Thyroid gland (tissue), 4 donors: ENCODE measurements at places on chromosomes 13 and 19.

DNA sequence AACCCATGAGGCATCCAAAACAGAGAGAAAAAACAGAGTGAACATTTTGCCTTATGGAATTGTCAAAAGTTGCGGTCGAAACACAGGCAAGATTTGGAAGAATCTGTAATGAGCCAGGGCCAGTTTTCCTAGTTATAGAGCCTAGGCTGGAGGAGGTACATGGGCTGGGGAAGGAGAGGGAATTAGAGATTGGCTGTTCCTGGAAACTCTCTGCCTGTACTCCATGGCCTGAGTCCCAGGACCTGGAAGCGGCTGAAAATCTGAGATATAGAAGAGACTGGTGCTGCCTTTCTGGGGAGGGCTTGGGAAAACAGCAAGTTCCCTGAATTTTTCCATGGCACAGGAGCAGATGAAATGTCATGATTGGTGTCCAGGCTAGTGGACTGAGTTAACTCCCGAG is 122.8 kb upstream of the KLF12 start:
- DNase-seq: no peak

DNA sequence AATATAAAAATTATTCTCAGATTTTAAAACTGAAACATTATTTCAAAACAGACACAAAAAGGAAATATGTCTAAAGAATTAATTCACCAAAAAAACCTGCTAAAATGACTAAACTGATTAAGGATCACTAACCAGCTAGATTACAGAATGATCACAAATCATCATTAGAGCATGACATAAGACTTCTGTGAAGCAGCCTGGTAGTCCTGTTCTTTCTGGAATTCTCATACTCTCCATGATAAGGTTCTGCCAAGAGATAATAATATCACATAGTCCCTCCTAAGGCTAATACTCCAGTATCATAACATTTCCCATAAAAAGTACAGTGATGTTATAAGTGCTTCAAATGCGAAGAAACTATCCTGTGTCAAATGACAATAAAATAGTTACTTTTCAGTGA is 1814.9 kb downstream of the SLITRK5 start:
- no peak for DNase-seq

DNA sequence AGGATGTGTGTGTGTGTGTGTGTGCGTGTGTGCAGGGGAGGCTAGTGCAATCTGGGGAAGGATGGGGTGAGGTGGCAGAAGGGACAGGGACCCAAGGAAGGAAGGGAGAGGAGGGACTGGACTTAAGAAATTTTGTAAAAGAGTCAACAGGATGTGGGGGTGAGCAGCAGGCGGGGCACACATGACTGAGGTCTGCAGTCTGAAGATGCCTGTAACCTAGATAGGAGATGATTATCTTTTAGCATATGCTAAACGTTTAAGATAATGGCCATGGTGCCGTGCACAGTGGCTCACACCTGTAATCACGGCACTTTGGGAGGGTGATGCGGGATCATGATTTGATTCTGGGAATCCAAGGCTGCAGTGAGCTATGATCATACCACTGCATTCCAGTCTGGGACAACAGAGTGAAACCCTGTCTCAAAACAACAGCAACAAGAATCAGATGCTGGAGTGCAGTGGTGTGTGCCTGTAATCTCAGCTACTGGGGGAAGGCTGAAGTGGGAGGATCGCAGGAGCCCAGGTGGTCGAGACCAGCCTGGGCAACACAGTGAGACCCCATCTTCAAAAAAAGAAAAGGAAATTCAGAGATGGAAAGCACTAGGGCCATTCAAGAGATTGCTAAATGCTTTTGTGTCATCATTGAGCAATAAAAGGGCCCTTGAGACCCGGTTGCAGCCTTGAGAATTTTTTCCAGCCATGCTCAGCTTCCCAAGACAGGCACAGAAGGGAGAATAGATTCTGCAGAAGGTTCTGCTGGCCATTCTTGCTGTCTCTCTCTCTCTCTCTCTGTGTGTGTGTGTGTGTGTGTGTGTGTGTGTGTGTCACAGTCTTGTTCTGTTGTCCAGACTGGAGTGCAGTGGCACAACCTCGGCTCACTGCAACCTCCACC is 3.8 kb upstream of the ZNF414 start:
- no peak for DNase-seq

DNA sequence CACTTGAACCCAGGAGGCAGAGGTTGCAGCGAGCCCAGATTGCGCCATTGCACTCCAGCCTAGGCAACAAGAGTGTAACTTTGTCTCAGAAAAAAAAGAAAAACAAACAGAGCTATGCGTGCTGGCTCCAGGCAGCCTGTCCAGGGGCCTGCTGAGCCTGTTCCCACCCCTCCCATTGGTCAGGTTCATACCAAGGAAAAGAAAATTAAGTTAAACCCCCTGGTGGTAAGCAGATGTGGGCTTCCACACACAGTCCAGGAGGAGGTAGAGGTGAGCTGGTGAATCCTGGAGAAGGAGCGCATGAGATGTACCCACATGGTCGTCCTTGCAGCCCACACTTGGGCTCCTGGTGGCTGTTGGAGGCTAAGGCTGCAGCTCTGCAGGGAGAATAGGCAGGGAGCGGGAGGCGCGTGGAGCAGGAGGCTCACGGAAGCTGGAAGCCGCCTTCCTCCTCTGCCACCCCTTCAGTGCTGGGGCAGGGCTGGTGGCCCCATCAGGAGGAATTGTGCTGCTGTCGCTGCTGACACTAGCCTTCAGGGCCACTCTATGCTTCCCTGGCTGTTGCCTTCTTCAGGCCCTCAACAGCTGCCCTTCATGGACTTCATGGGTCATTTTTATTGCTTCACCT is 10.5 kb upstream of the CHAMP1 start:
- no peak for DNase-seq

DNA sequence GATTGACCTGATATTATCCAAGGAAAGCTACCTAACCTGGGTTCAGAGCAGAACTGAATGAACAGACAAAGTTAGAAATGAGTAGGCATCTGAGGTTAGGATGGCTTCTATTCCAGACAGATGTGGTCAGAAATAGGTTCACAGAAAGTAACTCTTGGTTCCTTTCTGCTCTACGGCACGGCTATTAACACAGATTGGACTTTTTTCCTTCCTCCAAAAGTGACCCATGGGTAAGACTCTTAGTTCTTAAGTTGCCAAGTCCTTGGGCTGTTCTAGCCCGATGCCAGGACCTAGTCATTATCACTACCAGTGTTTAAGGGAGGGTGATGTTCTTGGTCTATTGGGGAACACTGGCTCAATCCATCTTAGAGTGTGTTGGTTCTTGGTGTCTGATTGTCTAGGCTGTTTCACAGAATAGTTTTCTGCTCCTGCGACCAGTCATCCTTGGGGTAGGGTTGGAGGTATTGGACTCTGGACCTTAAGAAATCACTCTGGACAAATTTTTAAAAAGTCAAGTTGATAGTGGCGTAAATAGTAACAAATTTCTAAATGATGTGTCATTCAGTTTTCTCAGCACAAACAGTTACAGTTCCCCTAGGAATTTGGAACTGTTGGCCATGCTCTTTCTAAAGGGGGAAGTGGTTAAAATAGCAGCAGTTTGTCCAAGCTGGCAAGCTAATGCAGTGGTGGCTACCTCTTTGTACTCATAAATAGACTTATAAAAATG is 60.1 kb upstream of the MYCBP2 start:
- no peak for DNase-seq

DNA sequence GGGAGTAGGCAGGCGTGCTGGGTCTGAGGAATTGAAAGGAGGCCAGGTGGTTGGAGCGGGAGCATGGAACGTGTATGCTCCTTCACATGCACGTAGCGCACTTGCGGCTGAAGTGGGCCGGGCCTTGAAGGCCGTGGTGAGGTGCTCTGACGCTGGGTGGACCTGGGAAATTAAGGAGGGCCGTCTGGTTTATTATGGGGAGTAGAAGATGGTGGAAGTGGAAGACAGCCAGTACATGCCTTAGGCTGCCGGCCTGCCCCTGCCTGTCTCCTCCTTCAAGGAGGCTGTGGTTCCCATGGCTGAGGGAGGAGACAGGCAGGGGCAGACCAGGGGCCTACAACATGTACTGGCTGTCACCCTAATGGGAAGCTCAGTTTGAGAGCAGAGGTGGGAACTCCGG is 23.9 kb downstream of the GATAD2A start:
- DNase-seq: no peak

- DNase-seq: no peak
Observed at GRCh38 chr13:63691474-63691873, 2275.8 kb upstream of the PCDH20 start.

GRCh38 chr13:43238341-43239083 is 215.1 kb downstream of the DNAJC15 start:
- DNase-seq: no peak

GRCh38 chr13:50370303-50370950 is 355.2 kb downstream of the KCNRG start:
- DNase-seq: no peak

- DNase-seq: no peak
Observed at GRCh38 chr13:106473154-106473553, 62.3 kb downstream of the EFNB2 start.

DNA sequence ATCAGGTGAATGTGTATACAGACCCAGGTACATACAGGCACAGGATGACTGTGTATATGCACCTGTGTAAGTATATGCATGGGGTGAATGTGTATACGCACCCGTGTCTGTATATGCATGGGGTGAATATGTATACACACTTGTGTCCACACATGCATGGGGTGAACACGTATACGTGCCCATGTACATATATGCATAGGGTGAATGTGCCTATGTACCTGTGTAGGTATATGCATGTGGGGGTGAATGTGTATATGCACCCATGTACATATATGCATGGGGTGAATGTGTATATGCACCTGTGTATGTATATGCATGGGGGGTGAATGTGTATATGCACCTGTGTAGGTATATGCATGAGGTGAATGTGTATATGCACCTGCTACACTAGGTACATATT is 6.9 kb upstream of the ANGPTL8 start:
- no peak for DNase-seq

- no peak for DNase-seq
Observed at GRCh38 chr13:51241720-51242119, 19.5 kb downstream of the FAM124A start.

- no peak for DNase-seq
Observed at GRCh38 chr13:112205990-112206389, 139.0 kb downstream of the SOX1 start.

- no peak for DNase-seq
Observed at GRCh38 chr13:71798707-71799106, 68.3 kb downstream of the DACH1 start.

DNA sequence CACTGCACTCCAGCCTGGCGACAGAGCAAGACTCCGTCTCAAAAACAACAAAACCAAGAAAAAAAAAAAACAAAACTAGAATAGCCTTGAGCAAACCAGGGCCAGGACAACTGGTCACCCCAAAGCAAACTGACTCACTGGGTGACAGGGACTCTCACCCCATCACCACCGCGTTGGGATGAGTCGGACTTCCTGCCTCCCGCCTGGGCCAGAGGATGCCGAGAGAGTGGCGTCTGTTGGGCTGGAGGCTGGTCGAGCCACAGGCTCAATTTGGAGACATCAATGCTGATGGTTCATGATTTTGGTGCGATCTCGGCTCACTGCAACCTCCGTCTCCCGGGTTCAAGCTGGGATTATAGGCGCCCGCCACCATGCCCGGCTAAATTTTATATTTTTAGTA is 11.6 kb downstream of the TMPRSS9 start:
- no peak for DNase-seq

GRCh38 chr19:11093689-11094238 is 4.5 kb downstream of the LDLR start:
- DNase-seq: no peak

GRCh38 chr19:54164369-54165068 is 5.0 kb upstream of the LENG1 start:
- peak; percentile 62 for DNase-seq

DNA sequence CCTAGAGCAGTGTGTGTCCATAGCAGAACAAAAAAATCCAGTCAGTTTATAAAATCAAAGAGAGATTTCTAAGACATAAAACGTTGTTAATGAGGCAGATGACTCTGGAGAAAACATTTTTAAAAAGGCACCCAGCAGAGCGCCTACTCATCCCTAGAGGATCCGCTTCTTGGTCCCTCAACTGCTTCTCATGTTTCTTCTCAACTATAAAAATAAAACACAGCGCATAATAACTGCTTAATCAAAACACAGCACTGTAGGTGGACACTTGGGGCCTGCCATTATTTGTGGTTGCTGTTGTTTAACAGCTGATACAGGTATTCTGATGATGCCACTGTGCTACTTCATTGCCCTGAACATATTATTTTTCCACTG is 347.9 kb downstream of the FGF9 start:
- DNase-seq: no peak

- peak; percentile 63 for DNase-seq
Observed at GRCh38 chr19:38076337-38076736, 147.7 kb downstream of the DPF1 start.

DNA sequence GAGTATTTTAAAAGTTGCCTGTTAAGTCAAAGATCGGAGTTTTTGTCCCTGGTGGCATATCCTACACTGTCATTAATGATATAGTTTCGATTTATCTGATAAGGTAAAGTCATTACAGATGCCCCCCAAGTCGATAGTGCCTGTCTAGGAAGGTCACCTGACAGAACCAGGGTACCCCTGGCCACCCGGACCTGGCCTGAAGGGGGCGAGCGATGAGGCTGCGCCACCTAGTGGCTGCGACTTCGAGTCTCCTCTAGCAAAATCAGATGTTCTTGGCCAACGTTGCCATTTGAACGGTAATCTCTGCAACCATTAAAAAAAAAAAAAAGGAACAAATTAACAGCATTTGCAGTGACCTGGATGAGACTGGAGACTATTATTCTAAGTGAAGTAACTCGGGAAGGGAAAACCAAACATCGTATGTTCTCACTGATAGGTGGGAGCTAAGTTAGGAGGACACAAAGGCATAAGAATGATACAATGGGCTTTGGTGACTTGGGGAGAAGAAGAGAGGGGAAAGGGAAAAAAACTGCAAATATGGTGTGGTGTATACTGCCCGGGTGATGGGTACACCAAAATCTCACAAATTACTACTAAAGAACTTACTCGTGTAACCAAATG is 565.1 kb downstream of the LIG4 start:
- DNase-seq: peak; percentile 46

- no peak for DNase-seq
Observed at GRCh38 chr13:36520111-36520510, 87.8 kb downstream of the CCNA1 start.

DNA sequence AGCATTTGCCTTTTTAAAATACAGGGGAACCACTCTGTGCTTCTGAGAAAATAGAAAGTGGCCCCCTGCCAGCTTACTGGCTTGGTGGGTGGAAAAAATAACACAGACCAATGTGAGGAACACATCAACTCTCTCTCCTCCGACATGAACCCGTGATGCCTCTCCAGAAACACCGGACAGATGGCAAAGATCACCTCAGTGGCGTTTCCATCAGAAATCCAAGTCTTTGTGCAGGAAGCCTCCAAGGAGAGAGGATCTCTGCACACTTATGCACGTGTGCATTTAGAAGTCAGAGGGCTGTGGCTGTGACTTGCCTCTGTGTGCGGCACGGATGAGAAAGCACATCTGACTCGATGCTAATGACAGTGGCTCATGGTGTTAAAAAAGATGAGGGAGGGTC is 112.3 kb upstream of the KLF12 start:
- peak; percentile 39 for DNase-seq
